Activated CD8-positive, alpha-beta memory T cell treated with anti-CD3 and anti-CD28 coated beads for 24 hours (primary cell): ENCODE measurements at places on chromosomes 1 and 21.

DNA sequence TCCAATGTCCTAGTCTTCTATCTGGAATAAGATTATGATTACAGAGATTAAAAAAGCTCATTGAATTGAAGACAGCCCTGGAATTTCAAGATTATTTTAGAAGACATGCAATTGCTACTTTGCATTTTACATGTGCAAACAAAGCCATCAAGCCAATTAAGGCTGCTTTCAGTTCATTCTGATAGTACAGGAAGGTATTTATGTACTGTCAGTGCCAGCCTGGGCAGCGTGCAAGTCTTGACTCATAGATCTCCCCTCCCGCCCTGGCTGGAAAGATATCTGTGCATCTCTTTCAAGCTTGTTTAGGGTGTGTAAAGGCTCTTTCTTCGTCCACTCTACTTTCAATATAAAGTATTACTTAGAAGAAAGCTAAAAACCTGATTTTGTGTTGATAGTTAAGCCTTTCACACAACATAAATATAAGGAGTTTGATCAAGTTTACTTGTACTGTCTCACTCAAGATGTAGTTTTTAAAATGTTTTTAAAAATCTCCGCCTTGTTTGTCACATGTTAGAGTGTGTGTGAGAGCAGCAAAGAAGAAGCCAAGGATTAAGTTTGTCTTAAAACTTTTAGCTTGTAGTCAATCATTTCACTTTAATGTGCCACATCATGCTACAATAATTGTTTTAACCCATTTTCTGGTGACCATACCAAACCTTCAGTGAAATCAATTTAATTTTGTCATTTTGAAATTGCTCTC lies 13.6 kb upstream of the LYPLAL1 start:
- DNase-seq = no peak

DNA sequence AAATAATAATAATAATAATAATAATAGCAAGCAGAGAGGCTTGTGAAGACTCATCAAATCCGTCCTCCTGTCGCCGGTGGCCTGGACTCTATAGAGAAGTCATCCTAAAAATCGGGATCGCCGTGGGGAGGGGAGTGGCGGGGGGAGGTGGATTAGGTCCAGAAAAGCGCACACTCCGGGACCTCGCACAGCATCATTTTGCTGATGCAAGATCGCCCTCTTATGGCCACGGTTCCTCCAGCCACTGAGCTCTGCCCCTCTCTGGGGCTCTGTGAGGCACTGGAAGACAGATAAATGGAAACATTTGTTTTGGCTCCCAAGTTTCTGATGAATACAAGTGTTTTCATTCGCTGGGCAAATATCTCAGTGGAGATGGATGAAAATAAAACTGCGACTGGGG lies 612.0 kb downstream of the MATN1 start:
- DNase-seq = no peak

- no peak for DNase-seq
These were observed 10.9 kb downstream of the BTBD19 start for GRCh38 chr1:44819196-44819607.

DNA sequence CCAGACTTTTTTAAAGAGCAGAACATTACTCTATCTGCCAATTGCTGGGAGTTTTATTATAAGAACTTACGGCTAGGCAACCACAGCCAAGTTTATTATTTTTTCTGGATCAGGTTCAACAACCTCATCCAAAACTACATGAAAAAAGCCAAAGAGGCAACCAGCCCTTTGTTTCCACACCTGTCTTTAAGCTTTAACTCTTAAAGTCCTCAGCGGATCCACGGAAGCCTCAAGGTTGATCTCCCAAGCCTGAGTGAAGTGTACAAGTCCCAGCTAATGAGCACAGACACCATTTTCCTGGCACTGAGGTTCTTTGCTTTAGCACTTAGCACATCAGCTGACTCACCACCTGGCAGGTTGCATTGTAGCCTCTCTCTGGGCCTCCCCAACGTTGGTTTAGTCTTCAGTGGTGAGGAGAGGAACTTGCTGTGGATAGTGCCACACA lies 143.1 kb downstream of the TGFBR3 start:
- no peak for DNase-seq

GRCh38 chr1:108610073-108610472 lies 50.2 kb downstream of the EEIG2 start:
- no peak for DNase-seq
